ENCODE measurements at places on chromosomes 4 and X. TPM values are rescaled to one million over a fixed set of nuclear protein-coding genes. Genes with fewer than 3 reads are reported as not detected.

The SH3TC1 gene
- 4.7 TPM for total RNA-seq

The SNX12 gene
- 57.9 TPM for total RNA-seq

The ADGRG2 gene
- 7.5 TPM for total RNA-seq

The TMEM35A gene
- total RNA-seq, result 67.3 TPM

The TSC22D3 gene
- total RNA-seq, result 35.1 TPM

The ARHGEF9 gene
- total RNA-seq, result 91.4 TPM

The CLDN22 gene
- total RNA-seq, result not detected

The ZFYVE28 gene
- 7.8 TPM for total RNA-seq

The MTM1 gene
- 13.8 TPM for total RNA-seq

The FABP2 gene
- not detected for total RNA-seq

The NLRP2B gene
- 0.31 TPM for total RNA-seq

All from parietal lobe (tissue), 2 donors.